Activated CD4-positive, alpha-beta T cell treated with anti-CD3 and anti-CD28 coated beads for 48 hours (primary cell): ENCODE measurements at places on chromosomes 11 and 22.
A peak's percentile ranks its signal among the peaks of the same experiment; 100 is the strongest.

GRCh38 chr11:6245536-6245935 is 6.6 kb downstream of the CNGA4 start:
- DNase-seq: no peak

DNA sequence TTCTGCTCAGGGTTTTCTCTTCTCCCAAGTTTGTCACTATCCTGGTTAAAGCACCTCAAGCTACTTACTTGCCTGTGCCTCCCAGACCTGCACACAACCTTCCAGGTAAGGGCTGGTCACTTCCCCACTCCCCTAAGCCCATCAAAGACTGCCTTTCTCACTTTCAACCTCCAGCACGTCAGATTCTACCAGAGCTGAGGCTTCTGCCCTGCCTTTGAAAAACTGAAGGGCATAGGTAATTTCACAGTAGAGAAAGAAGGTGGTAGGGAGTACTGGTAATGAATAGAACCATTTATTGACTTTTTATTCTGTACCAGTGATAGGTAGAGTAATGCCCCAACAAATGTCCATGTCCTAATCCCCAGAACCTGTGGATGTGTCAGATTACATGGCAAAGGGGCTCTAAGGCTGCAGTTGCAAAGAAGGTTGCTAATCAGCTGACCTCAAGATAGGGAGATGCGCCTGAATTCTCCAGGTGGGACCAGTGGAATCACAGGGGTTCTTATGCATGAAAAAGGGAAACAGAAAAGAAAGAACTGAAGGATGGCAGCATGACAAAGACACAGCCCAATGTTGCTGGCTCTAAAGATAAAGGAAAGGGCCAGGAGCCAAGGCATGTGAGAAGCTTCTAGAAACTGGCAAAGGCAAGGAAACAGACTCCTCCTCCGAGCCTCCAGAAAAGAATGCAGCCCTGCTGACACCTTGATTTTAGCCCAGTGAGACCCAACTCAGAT is 89.0 kb downstream of the SLC1A2 start:
- DNase-seq: no peak

DNA sequence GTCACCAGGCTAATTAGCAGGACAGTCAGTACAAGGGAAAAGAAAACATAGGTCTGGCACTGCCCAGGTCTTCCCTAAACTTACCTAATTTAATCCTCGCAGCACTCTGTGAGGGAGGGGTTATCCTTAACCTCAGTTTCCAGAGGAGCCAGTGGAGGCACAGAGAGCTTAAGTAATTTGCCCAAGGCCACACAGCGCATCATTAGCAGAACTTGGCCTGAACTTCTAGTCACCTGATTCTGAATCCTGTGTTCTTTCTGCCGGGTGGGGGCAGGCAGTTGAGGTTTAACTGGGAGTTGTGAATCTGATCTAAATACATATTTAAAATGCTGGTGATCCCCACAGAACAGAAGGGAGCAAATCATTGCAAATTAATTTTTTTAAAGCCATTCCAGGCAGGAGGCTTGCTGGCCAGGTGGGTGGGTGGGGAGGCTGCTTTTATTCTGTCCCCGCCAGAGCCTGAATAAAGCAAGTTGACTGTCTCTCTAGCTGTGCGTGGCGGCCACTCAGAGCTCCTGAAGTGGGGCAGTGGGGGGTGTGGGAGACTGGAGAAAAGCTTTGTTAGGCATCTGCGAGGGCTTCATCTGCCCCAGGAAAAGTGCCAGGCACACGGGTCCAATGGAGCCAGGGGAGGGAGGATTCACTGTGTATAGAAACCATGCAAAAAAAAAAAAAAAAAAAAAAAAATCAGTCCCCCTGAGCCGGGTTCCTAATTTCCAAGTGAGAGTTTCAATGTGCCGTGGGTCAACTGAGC is 66.1 kb downstream of the NFAM1 start:
- DNase-seq: no peak

DNA sequence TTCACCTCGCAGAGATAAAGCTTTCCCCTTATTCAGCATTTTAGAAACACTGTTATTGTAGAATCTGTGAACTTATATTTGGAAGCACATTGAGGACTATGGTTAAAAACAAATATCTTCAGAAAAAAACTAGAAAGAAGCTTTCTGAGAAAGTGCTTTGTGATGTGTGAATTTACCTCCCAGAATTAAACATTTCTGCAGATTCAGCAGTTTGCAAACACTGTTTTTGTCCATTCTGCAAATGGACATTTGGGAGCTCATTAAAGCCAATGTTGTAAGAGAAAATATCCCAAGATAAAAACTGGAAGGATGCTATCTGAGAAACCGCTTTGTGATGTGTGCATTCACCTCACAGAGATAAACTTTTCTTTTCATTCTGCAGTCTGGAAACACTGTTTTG is 272.7 kb downstream of the OR4A5 start:
- DNase-seq: no peak

DNA sequence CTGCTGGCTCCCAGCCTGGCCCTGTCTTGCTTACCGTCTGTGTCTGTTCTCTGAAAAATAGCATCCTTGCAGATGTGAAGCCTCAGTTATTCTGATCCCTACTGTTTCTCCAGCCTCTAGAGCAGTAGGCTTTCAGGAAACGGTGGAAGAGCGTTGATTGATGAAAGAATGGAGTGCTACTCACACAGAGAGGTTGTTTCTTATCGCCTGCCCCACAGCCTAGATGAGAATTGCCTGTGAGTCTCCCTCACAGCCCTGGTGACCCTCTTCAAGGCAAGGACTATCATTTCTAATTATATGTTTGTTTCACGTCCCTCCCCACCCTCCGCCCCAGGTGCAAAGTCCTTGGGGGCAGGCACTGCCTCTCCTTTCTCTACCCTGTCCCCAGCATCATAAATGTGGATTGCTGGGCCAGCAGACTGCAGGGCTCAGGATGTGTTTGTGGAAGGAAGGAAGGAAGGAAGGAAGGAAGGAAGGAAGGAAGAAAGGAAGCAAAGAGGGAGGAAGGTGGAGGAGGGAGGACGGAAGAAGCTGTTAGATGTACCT is 575.3 kb upstream of the B3GAT1 start:
- DNase-seq: no peak

DNA sequence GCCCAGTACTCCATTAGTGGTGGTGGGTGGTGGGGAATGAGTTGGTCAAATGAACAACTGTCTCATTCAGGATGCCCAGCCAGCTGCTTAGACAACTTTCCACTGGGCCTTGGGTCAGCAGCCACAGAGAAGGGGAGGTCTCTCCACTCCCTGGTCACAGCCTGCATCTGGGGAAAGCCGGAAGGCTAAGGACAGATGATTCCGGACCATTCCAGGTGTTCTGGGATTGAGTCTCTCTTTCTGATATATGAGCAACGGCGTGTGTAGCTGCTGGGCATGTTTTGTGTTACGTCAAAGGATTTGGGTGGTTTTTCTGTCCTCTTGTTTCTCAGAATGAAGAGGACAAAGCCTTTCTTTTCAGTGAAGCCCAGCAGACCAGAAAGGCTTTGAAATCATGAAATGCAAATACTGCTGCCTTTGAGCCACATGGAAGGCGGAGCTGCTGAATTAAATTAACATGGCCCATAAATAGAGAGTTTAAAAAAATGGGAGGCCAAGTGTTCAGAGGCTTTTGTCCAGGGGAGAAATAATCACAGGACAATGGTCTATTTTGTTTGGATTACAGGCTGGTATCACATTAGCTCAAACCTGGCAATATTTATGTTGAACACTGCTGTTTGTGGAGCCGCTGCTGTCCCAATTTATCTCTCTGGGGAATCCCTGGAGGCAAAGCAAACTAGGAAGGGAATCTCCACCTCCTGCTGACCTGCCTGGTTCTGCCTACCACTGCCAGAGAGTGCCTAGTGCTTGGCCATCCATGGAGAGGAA is 234.4 kb upstream of the E2F8 start:
- DNase-seq: no peak

- no peak for DNase-seq
Measured at GRCh38 chr11:96161307-96162089, 181.5 kb downstream of the MAML2 start.

- DNase-seq: no peak
Measured at GRCh38 chr11:117579161-117579560, 217.9 kb downstream of the DSCAML1 start.

DNA sequence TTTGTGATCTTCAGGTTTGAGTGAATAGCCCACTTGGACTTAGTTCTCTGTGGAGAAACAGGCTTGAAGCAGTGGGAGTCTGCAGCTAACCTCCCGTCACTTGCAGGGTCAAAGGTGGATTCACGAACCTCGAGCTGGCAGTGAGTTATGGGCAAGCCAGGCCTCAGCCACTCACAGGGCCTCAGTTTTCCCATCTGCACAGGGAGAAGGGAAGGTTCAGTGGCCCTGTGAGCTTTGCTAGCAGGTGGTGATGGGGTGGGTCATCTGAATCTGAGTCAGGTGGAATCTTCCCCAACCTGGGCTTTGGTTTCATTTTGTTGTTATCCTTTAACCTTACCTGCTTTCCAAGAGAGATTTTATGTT is 86.6 kb upstream of the GRIK4 start:
- DNase-seq: no peak

GRCh38 chr22:35540595-35541253 is at the start of gene RASD2:
RASD2 (plus strand) TSS chr22:35540831; CDS start chr22:35546810, 5,979 bp downstream.
- DNase-seq: peak; percentile 64

- DNase-seq: no peak
Measured at GRCh38 chr11:27100534-27100933, 59.9 kb downstream of the BBOX1 start.

- DNase-seq: peak; percentile 35
Measured at GRCh38 chr11:69238573-69239351, 55.2 kb upstream of the MYEOV start.

DNA sequence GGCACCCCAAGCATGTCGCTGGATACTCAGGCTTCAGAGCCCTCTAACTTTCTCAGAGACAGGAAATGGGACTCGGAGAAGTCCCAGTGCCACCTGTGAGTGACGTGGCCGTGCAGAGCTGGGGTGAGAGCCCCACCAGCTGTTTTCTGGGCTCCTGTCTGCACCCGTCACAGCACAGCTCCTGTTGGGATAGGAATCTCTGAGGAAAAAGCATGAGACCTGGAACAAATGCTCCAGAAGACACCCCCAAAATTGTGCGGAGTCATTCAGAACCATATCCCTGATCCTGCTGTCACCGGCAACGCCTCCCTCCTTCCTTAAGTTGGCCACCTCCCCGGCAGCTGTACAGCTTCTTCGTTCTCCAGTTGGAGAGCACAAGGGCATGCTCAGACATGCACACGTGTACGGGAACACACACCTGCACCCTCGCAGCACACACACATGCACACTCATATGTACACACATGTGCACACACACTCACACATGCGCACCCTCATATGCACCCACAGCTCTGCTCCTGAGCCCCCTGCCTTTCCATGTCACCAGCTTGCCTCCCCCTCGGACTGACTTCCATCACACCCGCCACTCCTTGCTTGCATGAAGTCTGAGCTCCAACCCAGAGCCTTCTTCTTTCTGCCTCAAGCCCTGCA is 1430.0 kb downstream of the BRD1 start:
- DNase-seq: no peak
